ENCODE measurements at places on chromosomes 7 and 10.

- no peak for DNase-seq
Observed at GRCh38 chr10:28790146-28790545, 112.8 kb downstream of the BAMBI start.

DNA sequence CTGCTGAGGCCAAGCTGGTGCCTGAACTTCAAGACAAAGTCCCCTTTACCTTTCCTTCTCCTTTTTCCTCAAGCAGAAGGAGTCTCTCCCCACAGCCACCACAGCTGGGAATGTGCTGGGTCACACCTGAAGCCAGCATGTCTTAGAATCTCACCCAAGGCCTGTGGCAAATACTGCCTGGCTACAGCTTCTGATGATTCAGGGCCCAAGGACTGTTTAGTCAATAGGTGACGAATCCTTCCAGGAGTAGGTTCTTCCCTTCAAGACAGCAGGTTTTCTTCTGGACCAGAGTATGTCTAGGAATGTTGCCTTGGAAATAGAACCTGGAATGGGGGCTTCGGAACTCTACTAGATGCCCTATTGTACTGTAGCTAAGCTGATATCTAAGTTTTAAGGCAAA is 374.6 kb downstream of the KIF20B start:
- DNase-seq: no peak

DNA sequence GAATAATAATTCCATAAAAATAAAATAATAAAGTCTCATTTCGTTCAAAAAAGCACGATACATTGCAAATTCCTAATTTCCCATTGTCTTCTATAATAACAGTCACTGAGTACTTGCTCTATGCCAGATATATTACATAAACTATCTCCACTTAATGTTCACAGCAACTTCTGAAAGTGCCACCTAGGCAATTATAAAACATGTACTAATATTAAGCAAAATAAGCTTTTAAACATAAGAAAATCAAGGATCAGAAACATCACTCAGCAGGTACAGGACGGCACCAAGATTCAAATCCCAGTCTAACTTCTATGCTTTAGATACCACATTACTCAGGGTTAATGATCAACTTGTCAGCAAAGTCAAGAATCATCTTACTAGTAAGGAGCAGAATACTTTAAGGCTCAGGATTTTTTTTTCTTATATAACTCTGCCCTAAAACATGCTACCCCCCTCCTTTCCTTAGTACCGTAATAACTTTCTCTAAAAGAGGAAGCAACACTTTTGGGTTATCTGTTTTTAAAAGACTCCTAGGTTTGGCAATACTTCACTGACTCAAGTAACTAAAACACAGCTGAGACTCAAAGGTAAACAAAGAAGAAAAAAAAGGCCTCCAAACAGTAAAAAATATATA is 51.3 kb downstream of the USP6NL start:
- DNase-seq: no peak

- DNase-seq: no peak
Observed at GRCh38 chr7:88492153-88492552, 185.5 kb upstream of the STEAP4 start.

DNA sequence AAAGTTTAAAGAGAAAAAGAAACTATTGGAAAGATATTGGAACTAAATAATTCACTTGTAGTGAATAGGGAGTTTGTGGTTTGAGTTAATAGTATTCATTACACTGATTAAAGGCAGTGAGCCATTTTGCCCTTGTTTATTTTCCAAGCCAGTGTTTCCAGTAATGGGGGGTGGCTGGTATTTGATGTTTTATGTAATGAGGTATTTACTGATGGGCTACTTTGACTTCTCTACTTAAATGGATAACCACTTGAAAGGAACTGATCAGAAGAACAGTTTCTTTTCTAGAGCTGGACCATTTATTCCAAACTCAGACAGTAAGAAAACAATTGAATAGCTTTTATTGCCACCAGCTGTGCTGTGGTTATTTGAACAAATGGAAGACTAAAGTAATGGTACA is 227.0 kb upstream of the HDAC9 start:
- no peak for DNase-seq

DNA sequence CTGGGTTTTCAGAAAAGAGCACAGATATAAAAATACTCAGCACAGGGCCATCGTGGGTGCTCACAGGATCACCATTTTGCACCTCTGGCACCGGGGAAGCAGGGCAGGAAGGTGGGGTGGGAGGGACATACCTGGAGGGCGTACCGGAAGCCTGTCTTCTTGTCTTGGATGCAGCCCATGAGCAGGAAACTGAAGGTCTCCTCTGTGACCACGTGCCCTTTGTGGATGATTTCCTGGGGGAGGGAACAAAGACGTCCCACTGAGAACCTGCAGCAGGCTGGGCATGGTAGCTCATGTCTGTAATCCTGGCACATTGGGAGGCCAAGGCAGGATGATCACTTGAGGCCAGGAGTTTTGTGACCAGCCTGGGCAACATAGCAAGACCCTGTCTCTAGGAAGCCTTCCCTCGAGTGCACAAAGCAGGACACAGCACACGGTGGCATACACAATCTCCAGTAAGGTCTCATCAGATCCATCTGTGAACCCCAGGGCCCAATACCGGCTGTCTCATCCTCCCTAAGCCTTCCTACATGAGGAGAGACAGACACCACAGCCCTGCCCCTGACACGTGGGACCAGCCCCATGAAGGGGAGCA is 9.5 kb downstream of the PTCD1 start:
- no peak for DNase-seq

DNA sequence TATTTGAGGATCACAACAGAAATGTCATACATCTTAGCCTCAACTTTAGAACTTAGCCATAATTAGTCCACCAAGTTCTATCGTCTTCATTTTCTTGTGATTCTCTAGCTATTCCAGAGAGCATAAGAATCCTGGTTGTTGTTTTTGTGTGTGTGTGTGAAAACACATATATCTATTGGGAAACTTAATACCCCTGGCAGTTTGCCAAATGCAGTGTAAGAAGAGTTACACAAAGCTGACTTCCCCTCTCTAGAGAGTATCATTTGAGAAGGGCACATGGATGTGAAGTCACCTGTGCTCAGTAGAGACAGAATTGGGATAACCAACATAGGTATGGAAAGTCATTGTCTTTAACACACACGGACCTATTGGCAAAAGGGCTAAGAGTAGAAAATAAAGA is 19.3 kb downstream of the FOXI2 start:
- DNase-seq: no peak

DNA sequence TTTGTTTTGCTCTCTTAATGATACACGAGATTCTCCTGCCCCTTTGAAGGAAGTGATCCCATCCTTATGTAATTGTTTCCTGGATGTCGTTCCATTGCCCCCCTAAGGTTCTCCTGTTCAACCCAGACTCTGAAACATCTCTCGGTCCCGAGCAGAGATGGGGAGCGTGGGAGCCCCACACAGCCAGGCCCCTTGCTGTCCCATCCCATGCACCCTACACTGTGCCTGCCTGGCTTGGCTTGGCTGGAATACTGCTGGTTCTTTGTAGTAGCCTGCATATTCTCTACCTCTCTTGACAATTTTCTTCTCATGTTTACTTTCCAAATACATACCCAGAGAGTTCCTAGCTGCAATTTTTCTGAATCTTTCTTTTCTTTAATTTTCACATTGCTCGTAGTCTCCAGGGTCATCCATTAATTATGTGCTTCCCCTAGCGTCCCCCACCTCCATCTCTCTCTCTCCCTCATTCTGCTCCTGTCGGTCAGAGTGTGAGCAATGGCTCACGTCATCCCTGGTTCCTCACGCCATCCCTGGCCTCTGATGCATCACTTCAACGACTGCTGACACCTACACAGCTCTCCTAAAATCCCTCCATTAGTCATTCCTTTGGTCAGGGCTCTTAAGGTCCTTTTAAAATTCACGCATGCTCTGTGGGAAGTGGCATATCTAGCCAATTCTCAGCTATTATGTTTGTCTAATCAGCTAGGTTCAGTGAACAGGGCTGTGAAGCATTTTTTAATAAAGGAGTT is 32.5 kb upstream of the GPR158 start:
- no peak for DNase-seq

- DNase-seq: no peak
Observed at GRCh38 chr10:5996696-5997095, 19.4 kb upstream of the IL15RA start.

DNA sequence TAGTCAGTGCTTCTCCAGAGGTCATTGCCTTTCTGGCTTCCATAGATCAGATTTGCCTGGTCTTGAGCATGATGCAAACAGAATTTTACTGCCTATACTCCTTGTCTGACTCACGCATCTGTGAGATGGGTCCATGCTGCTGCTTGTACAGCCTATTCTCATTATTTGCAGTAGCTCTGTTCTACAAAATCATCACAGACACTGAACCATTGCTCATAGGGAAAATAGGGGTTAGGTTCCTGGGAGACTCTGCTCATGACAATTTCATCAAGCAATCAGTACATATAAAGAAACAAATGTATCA is 7.4 kb upstream of the CREB3L2 start:
- no peak for DNase-seq

- DNase-seq: no peak
Observed at GRCh38 chr10:58998924-58999713, 177.3 kb upstream of the PHYHIPL start.

DNA sequence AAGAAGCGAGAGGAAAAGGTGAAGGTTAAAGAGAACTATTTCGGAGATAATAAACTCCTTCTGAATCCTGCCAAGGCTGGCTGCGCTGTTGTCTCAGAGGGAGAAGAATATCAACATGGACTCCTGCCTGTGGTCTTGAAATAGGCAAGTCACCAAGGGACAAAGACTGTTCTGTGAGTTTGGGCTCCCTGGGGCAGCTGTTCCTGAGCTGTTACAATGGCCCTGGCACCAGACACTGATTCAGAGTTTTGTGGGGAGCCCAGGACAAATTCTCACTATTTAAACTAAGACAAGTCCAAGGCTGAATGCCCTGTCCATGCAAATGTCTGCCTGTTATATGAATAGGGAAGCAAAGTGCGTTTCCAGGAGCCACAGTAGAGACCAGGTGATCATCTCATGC is 81.4 kb downstream of the PRPF18 start:
- no peak for DNase-seq

GRCh38 chr7:2326951-2327350 is 12.7 kb upstream of the SNX8 start:
- no peak for DNase-seq

DNA sequence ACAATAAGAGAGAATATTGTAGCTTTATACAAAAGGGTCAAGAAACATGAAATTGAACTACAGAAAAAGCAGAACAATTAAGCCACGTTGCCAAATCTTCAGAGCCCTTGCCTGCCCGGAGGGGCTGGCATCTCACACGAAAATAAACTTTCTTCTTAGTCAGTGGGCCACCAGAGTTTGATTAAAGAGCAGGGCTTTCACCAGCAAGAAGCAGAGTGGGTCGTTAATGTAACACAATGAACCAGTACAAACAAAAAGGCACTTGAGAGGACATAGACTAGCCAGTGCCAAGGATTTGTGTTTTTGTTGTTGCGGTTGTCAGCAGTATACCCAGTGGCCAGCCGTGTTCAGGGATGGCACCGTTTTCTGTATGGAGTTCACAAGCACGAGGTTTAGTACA is 155.4 kb downstream of the NRP1 start:
- no peak for DNase-seq

- DNase-seq: no peak
Observed at GRCh38 chr10:99435986-99436638, 5.7 kb upstream of the GOT1 start.

DNA sequence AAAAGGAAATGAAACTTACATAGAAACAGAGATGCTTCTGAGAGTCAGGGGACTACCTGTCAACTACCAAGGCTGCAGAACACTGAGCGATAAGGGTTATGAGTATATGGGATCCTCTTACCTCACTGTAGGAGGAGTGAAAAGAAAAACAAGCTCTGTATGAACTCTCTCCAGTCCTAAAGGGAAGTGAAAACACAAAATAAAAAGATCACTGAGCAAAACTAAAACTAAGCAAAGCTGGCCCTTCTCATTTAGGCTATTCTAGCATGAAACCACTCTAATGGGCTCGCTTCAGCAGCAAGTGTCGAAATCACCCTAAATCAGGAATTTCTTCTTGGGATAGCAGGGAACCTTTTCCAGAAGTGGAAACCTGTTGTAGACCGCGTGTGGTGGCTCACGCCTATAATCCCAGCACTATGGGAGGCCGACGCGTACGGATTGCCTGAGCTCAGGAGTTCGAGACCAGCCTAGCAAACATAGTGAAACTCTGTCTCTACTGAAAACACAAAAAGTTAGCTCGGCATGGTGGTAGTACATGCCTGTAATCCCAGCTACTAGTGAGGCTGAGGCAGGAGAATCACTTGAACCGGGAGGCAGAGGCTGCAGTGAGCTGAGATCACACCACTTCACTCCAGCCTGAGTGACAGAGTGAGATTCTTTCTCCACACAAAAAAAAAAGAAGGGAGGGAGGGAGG is 27.0 kb downstream of the DCLRE1C start:
- DNase-seq: peak; percentile 42

GRCh38 chr10:122847782-122848604 is 2.3 kb upstream of the CUZD1 start:
- no peak for DNase-seq

GRCh38 chr10:97048649-97049427 is 136.9 kb downstream of the SLIT1 start:
- DNase-seq: no peak

DNA sequence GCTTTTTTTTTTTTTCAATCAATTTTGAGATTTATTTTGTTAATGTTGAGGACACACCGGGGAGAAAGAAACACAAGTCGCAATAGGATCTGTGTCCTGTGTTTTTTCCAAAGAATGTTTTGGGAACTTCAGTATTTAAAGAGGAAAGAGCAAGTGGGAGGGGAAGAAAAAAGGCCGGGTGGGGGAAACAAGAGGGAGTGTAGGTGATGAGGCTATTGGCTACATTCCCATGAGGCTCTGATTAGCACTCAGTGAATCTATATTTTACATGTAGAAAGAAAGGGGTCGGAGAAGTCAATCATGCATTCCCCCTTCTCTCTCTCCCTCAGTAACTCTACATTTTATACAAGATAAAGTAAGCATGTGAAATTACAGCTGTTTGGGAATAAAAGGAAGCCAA is 4.1 kb downstream of the ZNF680 start:
- DNase-seq: no peak

DNA sequence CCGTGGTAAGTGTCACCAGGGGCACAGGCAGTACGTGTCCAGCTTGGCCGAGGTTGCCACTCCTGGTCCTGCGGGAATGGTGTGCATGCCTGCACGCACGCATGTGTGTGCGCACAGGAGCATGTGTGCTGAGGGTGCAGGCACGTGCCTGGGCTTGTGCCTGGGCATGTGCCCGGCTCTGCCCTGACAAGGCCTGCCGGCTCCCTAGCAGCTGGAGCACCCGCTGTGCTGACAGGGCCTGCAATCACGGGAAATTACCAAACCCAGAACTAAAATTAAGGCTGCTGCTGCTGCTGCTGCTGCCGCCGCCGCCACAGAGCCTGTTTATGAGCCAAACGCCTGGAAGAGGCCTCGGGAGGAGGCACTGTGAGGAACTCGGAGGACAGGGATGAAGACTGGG is 28.7 kb downstream of the GHRHR start:
- DNase-seq: no peak

- DNase-seq: no peak
Observed at GRCh38 chr7:16634271-16634738, 11.2 kb downstream of the ANKMY2 start.
